Kidney epithelial cell (primary cell): ENCODE measurements at places on chromosomes 6 and 20. TPM values are rescaled to one million over a fixed set of nuclear protein-coding genes. Genes with fewer than 3 reads are reported as not detected.

DACT2 gene
- 0.84 and 0.96 TPM in 2 replicates for total RNA-seq

NRSN1 gene
- total RNA-seq = not detected in 2 replicates

SLA2 gene
- total RNA-seq = 0.08 TPM in 1 of 2 replicates, not detected in the other

CLIC5 gene
- total RNA-seq = 3.2 and 3.5 TPM in 2 replicates

OOEP gene
- total RNA-seq = 0.41 and 0.50 TPM in 2 replicates

MYL9 gene
- 58.5 and 83.2 TPM in 2 replicates for total RNA-seq

CD40 gene
- 57.6 and 58.3 TPM in 2 replicates for total RNA-seq

IRF4 gene
- total RNA-seq = 0.04 and 0.21 TPM in 2 replicates

PDE7B gene
- total RNA-seq = 0.34 and 0.84 TPM in 2 replicates

C6orf15 gene
- 0.62 and 0.79 TPM in 2 replicates for total RNA-seq

PEX3 gene
- 11.4 and 24.4 TPM in 2 replicates for total RNA-seq

SYTL3 gene
- total RNA-seq = 3.1 and 3.6 TPM in 2 replicates

TRIM10 gene
- not detected in 2 replicates for total RNA-seq

- no peak for DNase-seq
Measured at GRCh38 chr6:40352006-40352405, 235.2 kb downstream of the LRFN2 start.

GRCh38 chr6:2764610-2765165, 505 bp upstream of the WRNIP1 start:
- no peak for DNase-seq

GRCh38 chr6:170131351-170131750, 159.5 kb downstream of the DLL1 start:
- DNase-seq = no peak

GRCh38 chr6:97068211-97068610, 143.7 kb downstream of the KLHL32 start:
- DNase-seq = no peak

DNA sequence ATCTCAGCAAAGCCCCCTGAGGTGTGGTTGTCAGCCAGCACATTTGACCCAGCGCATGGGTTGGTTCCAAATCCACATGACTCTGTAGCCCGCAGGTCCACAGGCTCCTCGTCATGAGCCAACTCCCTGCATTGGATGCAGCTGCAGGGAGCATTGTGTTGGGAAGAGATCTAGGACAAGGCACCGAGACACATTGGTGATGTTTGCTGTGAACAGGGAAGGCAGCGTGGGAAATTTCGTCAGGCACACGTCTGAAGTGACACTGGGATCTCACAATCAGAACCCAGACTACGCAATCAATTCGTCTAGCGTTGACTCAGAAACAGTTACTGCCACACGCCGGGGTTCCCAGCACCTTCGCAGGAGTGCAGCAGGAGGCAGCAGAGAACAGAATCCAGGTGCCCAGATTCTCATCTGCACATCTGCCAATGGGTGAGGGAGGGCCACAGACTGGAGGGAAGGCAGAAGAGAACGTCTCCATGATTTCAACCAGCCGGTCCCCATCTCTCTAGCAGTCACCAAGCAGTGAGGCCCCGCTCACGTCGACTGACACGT, 177.0 kb downstream of the TTLL2 start:
- no peak for DNase-seq

- no peak for DNase-seq
Measured at GRCh38 chr6:71982389-71982788, 96.0 kb downstream of the RIMS1 start.

- DNase-seq = no peak
Measured at GRCh38 chr6:82555801-82556200, 192.2 kb downstream of the TPBG start.

DNA sequence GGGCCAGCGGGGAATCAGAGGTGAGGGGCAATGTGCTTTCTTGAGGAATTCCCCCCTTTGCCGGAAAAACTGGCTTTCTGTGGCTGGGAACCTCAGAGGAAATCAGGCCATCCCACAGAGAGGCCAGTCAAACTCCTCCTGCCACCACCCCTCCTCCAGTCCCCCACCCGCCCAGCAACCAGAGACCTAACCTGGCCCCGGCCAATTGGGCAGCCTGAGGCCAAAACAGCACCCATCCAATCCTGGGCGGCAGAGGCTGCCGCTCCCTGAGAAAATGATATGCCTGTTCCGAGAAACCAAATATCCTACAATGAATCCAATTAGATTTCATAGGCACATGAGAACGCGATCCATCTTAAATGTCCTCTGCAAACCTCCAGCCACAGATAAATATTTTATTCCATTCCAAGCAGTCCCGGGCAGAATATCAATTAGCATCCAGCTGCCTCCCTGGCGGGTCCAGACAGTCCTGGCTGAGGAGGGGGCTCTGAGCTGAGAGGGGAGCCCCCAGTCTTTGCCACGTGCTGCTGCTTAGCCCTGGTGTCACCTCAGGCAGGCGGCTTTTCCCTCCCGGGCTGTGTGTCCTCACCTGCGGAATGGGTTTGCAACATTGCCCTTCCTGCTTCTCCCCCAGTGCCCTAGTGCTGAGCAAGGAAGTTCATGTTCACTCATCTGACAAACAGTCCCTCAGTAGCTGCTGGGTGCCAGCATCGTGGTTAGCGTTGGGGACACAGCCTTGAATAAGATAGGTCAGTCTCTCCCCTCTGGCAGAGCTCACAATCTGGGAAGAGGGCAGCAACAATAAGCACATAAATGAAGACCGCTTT, 95.0 kb downstream of the DLGAP4 start:
- no peak for DNase-seq

- DNase-seq = no peak
Measured at GRCh38 chr6:100488244-100488643, 23.5 kb upstream of the SIM1 start.

DNA sequence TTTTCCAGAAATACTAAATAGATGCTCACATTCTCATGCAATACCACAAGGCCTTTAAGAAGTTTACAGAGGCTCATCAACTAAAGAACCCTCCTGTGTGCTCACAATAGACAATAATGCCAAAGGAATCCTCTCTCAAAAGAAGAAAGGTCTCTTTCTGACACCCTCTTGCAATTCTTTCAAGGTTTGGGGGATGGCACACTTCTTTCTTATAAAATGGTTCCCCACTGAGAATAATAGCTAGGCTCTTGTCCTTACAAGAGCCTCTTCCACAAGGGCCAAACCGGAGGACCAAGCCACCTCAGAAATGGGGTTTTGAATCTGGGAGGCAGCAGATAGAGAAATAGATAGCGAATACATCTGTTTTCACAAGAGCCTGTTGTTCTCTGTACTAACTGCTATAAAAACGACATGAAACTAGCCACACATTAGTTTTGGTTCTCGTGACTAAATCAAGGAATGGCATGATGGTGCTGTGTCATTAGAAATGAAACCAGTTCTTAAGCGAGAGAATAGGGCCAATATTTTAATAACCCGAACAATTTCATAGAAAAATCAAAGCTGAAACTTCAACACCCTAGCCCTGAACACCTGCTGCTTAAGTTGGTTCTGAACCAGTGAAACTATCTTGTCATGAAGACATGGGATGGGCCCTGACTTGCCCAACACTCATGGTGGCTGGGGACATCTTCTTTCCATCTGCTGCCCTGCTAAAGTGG, 81.1 kb downstream of the PRDM1 start:
- no peak for DNase-seq

- DNase-seq = no peak
Measured at GRCh38 chr6:154432533-154433476, 76.2 kb upstream of the IPCEF1 start.

- no peak for DNase-seq
Measured at GRCh38 chr6:155316419-155316818, 2.1 kb upstream of the TFB1M start.

DNA sequence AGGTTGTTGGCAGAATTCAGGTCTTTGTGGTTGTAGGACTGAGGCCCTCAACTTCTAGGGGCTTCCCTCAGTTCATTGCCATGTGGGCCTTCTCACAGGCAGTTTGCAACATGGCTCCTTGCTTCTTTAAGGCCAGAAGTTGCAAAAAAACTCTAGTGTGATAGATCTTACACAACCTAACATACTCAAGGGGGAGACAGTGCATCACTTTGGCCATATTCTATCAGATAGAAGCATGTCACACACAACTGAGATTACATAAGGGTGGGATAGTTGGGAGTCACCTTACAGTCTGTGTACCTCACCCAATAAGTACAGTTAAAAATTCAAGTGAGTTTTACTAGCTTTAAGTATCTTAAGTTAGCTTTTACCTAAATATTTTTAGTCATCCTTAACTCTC, 1.6 kb downstream of the SIRPD start:
- no peak for DNase-seq

DNA sequence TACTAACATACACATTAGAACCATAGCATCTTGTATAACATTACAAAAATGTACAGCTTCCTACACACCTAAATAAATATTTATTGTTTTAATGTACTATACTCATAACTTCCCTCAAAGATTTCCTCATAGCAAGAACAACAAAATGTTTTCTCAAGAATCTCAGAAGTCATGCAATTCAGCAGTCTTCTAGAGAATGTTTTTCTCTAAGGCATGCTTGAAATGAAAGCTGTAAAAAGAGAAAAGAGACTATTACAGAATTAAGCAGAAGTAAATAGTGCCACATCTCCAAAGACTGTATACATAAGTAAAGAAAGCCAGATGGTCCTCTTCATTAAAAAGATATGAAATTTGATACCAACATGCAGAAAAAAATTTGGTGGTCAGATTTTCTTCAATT, 672.2 kb downstream of the EPM2A start:
- DNase-seq = no peak

GRCh38 chr6:134177753-134178160, 125.3 kb upstream of the SLC2A12 start:
- DNase-seq = no peak

- no peak for DNase-seq
Measured at GRCh38 chr20:57372581-57373350, 18.4 kb upstream of the RBM38 start.

- no peak for DNase-seq
Measured at GRCh38 chr6:136599329-136600011, 49.2 kb upstream of the MAP7 start.

DNA sequence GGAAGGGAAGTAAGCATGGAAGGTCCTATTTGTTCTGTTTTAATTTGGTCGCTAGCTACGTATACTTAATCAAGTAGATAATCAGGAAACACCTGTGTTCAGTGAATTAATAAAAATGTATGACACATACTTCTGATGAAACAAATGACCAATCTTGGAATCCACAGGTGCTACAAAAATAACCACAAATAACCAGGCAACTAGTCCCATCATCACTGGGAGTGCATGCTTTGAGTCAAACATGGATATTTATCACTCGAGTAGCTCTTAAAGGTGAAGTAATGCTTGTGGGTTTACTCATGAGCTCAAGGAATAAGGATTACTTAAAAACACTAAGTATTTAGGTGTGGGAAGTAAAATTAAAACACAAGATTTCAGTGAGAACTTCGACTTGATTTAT, 285.6 kb upstream of the ID4 start:
- DNase-seq = peak; percentile 16

DNA sequence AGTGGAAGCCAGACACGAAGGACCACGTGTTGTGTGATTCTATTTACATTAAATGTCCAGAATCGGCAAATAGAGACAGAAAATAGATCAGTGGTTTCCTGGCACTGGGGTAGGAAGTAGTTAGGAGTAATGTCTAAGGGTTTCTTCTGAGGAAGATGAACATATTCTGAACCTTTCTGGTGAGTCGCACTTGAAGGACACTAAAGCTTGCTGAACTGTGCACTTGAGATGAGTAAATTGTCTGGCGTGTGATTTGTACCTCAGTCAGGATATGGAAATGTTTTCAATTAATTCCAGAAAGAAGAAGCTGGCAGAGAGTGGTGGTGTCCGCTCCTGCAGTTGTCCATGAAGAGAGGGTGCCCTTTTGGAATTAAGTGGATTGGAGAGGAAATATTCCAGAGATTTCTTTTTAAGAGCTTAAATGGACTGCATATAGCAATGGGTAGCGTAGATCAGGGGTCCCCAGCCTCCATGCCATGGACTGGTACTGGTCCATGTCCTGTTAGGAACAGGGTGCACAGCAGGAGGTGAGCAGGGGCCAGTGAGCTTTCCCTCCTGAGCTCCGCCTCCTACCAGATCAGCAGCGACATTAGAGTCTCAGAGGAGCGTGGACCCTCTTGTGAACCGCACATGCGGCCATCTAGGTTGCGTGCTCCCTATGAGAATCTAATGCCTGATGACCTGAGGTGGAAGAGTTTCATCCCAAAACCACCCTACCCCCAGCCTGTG, 12.4 kb upstream of the KIF25 start:
- DNase-seq = no peak

DNA sequence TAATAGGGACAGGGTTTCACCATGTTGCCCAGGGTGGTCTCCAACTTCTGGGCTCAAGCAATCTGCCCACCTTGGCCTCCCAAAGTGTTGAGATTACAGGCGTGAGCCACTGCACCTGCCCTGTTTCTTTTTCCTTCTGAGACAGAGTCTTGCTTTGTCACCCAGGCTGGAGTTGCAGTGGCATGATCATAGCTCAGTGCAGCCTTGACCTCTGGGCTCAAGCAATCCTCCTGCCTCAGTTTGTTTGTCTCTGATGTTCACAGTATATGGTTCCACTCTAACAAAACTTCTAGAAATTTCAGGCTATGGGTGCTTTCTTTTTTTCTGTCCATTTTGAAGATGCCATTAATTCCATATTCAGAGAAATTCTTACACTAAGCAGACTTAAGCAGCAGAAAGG, 33.1 kb downstream of the NDRG3 start:
- DNase-seq = no peak

- no peak for DNase-seq
Measured at GRCh38 chr6:1385129-1386037, 4.0 kb upstream of the FOXF2 start.

- DNase-seq = no peak
Measured at GRCh38 chr6:1502041-1502440, 107.7 kb upstream of the FOXC1 start.

- DNase-seq = no peak
Measured at GRCh38 chr6:11854408-11855165, 76.0 kb upstream of the ADTRP start.

GRCh38 chr6:83442752-83443151, 11.9 kb upstream of the ME1 start:
- peak; percentile 29 for DNase-seq

- DNase-seq = no peak
Measured at GRCh38 chr20:49666911-49667310, 46.8 kb downstream of the B4GALT5 start.

GRCh38 chr6:163661272-163661671, 246.8 kb downstream of the QKI start:
- DNase-seq = no peak
